ENCODE measurements at places on chromosomes 1 and 21.

DNA sequence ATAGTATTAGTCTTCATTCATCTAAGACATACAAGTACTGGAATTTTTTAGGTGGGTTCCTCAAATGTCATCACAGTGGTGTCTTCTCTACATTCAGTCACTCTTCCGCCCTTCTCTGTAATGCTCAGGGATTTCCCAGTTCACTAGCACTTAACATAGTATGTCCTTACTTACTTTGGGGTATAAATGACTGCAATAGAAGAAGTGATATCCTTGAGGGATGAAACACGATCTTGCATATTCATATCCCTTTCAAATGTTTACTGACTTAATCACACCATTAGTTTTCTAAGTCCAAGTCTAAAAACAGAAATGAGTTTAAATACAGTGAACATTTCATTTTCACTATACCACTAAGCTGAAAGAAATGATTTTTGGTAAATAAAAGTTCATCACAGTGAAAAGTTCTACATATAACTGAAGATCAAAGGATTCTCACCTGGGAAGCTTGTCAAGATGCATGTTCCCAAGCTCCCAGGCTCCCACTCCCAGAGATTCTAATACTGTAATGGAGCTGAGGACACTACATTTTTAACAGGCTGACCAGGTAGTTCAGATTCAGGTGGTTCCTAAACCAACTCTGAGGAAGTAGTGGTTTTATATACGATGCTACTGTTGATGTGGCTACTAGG, 29.7 kb downstream of the MRPL39 start:
- DNase-seq: no peak

DNA sequence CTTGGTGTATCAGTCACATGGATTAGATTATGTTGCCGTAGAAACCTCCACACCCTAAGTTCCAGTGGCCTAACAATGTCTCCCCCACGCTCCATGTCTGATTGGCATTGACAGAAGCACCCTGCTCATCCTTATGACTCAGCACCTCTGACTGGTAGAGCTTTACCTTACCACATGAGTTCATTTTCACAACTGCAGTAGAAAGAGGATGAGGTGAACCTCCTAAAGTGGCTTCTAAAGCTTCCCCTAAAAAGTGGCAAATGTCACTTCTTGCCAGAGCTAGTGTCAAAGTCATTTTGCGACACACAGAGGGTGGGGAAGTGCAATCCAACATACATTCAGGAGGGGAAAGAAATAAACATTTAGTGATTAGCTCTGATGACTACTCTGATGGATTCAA, 30.6 kb upstream of the LYPD8 start:
- DNase-seq: no peak

- no peak for DNase-seq
Observed at GRCh38 chr1:204408074-204408507, 3.5 kb downstream of the PPP1R15B start.

GRCh38 chr1:235136111-235136510, 7.5 kb upstream of the TOMM20 start:
- DNase-seq: no peak

- DNase-seq: no peak
Observed at GRCh38 chr1:115677182-115677555, 35.4 kb downstream of the VANGL1 start.

DNA sequence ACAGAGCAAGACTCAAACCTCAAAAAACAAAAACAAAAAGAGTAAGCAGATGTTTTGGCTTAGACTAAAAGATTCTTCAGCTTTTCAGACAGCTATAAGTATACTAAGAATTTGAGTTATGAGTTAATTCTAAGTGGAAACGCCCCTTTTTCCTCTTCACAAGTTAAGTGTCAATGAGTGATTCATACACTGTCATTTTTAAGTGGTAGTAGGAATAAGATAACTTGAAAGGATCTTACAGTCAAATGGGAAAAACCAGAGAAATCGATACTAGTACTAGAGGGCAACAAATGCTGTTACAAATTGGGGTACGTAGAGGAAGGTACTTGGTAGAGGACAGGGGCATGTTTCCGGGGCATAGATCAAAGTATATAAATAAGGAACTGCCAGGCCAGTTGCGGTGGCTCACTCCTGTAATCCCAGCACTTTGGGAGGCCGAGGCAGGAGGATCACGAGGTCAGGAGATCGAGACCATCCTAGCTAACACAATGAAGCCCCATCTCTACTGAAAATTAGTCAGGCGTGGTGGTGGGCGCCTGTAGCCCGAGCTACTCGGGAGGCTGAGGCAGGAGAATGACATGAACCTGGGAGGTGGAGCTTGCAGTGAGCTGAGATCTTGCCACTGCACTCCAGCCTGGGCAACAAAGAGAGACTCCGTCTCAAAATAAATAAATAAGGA, 7.4 kb downstream of the H3-3A start:
- no peak for DNase-seq

DNA sequence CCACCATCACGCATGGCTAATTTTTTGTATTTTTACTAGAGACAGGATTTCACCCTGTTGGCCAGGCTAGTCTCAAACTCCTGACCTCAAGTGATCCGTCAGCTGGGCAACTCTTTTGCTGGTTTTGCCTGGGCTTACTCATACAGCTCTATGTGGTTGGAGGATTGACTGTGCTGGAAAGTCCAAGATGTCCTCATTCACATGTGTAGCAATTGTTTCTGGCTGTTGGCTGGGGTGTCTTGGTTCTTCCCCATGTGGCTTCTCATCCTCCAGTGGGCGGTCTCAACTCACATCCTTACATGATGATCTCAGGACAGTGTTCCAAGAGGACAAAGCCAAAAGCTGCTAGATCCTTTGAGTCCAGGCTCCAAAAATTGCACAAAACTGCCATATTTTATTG, 53.3 kb downstream of the TEX35 start:
- no peak for DNase-seq

DNA sequence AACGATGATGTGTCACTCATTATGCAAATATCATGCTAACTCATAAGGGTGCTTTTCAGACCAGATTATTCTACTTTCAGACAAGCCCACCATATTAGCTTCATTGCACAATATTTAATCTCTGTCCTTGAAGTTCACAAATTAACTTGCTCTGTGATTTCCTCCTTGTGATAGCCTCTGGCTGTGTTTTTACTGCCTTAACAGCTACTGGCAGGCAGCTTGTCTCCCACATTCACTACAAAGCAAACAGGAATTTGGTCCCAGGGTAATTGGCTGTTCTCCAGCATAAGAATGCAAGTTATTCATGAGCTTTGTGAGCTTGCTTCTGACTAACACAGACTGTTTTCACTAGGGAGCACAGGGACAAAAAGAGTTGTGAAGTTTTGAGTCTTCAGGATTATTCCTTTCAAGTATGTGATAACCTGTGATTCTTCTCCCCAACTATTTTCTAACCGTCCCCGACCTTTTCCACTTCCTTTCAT, 87.9 kb upstream of the HMCN1 start:
- DNase-seq: no peak

DNA sequence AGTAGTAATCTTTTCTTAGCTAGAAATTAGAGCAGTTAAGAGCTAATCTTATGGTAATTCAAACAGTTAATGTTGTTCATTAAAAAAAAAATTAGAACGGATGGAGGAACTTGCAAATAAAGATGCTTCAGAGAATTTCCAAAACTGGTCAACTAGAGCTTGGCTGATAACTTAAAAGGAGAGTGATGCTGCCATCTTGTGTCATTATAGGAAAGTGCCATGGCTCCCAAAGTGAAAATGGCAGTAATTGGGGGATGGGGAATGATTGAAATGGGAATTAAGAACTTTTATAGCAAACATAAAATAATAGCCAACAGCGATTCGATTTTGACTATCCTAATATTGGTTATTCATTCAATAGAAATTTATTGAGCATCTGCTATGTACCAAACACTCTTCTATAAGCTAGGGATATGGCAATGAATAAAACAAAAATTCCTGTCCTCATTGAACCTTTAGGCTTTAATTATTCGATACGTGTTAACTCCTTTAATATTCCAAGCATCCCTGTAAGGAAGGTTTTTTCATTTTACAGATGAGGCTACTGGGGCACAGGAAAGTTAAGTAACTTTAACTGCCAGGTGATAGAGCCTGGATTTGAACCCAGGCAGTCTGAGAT, 5.7 kb upstream of the PLPP3 start:
- no peak for DNase-seq

- DNase-seq: no peak
Observed at GRCh38 chr1:77064246-77064645, 155.0 kb downstream of the PIGK start.

DNA sequence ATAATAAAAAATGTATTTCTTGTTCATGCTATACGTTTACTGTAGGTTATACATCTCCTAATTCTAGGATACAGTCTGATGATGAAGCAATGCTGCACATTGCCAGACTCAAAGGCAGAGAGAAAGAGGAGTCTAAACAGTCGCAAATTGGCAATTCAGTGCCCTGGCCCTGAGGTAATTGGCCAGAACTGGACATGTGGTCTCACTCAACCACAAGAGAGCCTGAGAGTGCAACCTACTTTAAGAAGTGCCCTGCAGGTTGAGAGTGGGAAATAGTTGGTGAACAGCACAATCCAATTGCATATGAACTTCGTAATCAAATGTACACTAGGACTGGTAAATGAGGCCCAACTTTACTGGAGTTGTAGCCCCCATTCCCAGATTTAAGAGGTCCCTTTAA, 5.0 kb upstream of the SLC35A3 start:
- no peak for DNase-seq

GRCh38 chr1:41387667-41388091, 26.4 kb downstream of the FOXO6 start:
- no peak for DNase-seq

DNA sequence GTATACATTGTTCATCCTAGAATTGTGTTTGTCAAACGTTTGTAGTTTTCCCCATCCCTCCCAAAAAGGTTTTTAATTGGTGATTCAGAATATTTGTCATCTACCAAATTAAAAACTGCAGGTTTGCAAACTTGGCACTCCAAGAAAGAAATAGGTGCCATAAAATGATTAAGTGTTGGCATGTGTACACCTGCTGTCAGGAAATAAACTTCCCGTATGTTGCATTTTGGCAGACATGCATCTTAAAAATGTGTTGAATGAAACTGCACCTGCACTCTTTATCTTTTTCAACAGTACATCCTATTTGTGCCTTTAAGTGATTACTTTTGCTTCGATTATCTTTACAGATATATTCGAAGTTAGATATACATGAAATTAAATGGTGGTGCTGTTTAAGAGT, 7.3 kb downstream of the B3GALT2 start:
- no peak for DNase-seq

GRCh38 chr21:44907966-44908895, 12.5 kb downstream of the ITGB2 start:
- peak; percentile 31 for DNase-seq

DNA sequence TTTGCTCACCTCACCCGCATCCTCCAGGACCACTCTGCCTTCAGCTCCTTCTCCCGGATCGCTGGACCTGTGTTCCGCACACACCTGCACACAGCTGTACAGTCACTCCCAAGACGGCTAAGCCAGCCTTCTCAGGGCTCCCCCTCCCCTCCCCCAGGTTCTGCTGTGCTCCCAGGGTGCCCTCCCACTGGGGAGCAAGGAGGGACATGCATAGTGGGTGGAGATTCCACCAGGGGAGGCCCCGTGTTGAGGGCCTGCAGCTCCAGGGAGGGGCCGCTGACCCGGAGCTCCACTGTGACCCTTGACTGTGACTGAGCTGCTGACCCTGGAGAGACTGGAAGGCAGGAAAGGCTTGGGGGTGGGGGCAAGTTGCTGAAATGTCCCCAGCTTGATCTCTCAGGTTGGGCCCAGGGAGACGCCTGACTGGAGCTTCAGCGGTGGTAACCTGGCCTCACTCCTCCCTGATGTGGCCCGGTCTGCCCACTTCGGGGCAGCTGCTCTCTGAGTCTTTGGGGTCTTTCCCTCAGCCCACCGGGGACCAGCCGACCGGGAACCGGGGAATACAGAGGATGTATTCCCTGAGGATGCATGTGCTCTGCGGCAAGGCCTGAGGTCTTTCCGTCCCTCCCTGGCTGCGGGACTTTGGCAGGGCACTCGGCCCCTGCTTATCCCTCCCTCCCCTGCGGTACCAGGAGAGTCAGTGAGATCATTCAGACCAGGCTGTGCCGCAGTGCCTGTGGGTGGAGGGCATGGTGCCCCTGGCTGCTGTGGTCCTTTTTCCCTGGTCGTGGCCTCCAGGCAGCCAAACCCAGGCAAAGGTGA, 28.6 kb upstream of the PLCH2 start:
- no peak for DNase-seq

DNA sequence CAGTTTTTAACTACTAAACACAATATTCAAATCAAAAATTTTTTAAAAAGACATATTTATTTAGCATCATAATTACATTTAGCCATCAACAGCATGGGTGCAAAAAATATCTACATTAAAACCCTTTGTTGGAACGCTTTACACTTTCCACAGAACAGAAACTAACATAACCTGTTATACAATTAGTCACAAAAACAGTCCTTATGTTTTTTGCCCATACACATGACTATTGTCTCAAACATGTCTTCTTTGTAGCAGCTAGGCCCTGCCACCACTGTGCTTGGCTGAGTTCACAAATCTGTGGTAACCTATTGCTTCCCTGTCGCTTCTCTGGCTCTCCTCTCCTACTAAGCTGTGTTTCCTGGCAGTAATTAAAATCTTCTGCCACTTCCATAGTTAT, 1350.0 kb upstream of the ADGRL2 start:
- no peak for DNase-seq

DNA sequence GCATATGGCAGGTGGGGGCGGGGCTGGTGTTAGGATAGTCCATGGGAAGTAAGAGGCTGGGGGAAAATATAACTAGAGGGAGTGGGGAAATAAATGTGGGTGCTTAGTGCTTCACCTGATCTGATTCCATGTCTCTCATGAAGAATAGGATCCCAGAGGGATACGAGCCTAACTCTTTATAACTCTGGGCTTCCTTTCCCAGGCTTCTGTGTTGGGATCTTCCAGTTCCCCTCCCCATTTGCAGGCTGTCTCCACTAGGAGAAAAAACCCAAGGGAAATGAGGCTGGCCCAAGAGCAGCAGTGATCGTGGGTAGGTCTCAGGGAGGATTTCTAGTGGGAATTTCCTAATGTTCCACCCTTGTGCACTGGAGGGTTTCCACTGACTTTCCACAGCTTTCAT, 1.6 kb downstream of the KCNJ9 start:
- no peak for DNase-seq

DNA sequence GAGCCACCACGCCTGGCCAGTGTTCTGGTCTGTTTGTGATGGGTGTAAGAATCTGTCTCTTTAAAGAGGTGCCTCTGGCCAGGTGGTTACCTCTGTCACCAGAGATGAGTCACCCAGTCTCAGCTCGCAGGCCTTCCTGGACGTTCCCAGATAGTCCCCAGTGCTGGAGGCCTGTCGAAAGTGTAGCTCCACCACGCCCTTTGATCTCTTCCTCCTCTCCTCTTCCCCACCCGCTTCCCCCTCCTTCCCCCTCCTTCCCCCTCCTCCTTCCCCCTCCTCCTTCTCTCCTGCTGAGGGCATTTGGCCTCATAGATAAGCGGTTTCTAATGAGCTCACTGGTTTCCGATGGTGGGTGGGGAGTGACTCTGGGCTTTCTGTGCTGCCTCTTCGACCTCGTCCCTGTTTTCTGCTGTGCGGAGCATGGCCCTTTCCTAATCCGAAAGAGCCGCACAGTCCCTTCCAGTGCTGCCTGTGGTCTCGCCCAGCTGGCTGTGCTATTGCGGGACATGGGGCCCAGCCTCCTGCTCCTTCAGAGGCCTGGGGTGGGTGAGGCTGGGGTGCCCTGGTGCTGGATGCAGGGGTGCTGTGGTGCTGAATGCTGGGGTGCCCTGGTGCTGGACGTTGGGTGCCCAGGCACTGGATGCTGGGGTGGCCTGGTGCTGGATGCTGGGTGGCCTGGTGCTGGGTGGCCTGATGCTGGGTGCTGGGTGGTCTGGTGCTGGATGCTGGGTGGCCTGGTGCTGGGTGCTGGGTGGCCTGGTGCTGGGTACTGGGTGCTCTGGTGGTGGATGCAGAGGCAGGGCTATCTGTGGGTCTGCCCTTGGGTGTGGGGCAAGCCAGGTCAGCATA, 19.2 kb downstream of the AGPAT3 start:
- DNase-seq: no peak

- no peak for DNase-seq
Observed at GRCh38 chr1:53257454-53258081, 19.2 kb upstream of the MAGOH start.
